Activated naive CD4-positive, alpha-beta T cell treated with anti-CD3 and anti-CD28 coated beads, Interleukin-2, amount 50 U/mL, for 72 hours (primary cell): ENCODE measurements at places on chromosomes 11 and 22.

DNA sequence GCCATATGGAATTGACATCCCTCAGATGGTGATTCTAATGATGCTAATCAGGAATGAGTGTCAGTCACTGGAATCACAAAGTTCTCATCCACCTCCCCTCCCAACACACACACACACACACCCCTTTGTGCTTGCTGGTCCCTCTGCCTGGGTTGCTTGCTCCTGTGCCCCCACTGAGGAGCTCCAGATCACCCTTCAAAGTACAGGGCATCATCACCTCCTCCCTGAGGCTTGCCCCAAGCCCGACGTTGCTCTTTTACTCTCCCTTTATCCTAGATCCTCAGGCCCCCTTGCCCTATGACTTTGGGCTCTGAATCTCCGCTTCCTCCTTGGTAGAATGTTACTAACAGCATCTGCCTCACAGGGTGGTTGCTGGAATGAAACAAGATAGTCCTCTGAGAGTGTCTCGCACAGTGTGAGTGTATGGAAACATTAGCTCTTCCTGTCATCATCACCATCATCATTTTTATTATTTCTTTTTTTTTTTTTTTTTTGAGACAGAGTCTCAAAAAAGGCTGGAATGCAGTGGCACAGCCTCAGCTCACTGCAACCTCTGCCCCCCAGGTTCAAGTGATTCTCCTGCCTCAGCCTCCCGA lies 3.4 kb downstream of the TOM1 start:
- no peak for DNase-seq

DNA sequence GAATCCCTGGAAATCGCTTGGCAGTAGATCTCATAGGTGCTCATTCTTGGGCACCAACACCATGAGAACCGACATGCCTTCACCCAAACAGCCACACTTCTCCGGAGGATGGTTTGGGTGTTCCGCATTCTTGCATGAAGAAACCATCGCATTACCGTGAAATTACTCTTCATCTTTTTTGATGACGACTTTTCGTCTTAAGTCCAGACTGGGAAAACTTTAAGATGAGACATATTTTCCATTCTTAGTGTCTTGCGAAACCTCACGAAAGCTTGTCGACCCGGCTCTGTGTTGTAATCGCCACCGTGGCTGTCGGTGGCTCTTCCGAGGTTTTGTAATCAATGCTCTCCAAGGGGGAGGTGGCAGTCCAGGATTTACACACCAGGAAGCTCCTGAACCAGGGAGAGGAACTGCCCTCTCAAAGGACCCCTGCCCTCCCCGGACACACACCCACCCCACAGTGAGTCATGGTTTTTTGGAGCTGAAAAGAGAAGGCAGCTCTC lies 1.7 kb downstream of the TOM1 start:
- no peak for DNase-seq

- DNase-seq, result no peak
Measured at GRCh38 chr22:36808721-36809344, 8.0 kb downstream of the PVALB start.

DNA sequence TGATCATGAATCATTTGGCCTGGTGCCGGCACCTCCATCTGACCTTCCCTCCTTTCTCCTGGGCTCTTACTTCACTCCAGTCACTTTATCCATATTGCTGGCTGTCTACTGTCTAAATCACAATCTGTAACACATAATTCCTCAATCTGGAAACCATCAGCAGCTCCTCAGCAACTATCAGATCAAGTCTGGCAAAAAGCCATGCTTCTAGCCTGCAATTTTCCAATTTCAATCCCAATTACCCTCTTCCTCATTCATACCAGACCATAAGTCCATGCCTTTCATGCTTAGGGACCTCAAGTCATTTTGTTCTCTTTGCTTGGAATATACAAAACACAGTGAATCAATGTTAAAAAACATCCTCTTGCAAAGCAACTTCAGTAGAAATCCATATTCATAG lies 882.8 kb upstream of the ANO3 start:
- DNase-seq, result no peak
